Endothelial cell (in vitro differentiated cells): ENCODE measurements at places on chromosomes 6 and 20.

- peak; percentile 48 for DNase-seq
These were observed 220.1 kb upstream of the GGTLC1 start for GRCh38 chr20:24208652-24209051.

DNA sequence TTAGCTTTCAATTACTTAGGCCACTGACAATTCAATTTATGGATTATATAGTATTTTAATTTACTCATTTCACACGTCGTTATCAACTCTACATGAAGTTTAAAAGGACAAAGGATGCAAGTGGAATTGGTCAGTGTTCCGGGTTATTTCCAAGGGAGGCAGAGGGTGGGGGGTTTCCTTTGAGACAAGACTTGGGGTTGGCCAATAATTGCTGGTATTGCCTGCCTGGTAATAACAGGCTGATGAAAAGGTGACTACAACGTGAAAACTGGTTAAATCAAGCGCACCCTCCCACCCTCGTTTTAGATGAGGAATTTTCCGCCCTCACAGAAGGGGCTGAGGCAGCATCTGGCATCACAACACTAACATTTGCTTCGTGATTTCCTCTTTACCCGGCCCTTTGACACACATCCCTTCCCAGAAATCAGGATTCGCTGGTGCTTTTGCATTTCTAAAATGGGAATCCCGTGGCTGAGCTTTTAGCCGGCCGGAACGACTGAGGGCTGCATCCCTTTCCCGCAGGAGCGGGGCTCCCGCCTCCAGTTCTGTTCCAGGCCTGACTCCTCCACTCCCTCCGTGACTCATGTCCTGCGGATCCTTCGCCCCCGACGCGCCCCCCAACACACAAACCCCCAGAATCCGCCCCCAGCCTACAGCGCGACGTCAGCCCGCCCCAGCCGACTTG lies 999 bp upstream of the PIM1 start:
- DNase-seq, result no peak

GRCh38 chr20:46308258-46309157 lies at the start of gene CDH22:
Gene CDH22 (minus strand): TSS chr20:46308498. CDS start chr20:46251294, 57,204 bp downstream.
- DNase-seq, result peak; percentile 69

DNA sequence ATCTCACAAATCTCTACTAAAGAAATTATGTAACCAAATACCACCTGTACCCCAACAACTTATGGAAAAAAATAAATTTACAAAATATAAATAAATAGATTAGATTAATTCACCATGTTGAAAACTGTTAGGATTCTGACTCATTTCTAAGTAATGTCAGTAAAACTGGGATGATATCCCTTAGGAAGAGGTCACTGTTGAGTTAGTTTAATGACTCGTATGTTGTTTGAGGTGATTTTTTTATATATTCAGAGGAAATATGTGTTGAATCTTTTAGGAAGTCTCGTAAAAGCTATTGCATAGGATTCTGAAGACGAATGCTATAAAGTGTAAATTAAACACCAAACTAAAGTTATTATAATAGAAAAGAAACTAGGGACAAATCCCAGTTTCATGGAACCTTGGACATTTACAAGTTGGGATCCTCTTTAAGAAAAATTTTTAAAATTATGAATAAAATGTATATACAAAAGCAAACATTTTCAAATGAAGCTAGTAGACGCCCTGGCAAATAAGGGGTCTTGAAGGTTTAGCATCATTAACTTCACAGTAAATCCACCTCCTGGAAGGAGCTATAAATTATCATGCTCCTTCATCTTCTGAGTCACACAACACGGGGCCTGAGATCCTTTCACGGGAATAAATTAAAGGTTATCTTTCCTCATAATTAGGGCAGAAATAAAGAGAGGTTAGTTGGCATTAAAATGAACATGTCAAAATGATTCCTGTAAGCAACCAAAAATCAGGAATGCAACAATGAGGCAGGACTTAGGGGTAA lies 37.0 kb upstream of the POU3F2 start:
- no peak for DNase-seq

DNA sequence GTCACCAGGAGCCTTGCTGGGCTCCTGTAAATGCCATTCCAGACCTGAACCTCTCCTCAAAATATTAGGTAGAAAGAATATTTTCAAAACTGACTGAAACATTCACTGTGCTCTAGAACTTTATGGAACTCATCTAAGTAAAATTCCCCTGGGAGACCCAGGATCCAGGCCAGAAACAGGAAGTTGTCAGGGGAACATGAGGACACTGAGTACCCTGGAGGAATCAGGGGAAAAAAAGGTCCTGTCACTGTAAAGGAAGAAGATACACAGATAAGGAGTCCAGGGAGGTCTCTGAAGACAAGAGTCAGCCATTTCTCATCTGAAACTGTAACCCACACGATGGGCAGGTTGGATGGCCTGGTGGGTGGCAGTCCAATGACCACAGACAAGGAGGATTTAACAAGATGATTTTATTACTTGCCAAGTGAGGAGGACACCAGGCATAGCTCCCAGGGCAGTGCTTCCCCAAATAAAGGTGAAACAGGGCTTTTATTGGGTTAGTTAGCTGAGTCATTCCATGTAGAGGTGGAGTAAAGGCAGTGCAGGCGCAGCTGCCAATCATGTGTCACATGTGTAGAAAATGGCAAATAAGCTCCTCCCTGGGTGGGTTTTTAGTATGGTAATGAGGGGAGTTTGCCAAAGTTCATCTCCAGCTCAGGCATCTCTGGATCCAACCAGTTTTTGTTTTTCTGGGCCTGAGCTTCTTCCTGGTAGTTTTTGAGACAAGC lies 138.5 kb downstream of the RCAN2 start:
- no peak for DNase-seq

DNA sequence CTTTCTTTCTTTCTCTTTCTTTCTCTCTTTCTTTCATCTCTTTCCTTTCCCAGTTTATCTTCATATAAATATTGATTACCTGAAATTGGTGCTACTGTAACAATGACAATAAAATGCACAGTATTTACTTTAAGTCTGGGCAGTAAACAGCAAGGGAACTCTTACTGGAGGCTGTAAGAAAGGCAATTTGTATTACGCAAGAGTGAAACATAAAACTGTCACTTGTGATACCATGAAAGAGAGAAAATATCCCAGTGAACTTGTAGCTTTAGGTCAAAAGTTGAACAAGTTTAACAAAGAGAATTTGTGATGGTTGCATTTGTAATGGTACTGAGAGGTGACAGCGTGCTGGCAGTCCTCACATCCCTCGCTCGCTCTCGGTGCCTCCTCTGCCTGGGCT lies 80.0 kb downstream of the EYS start:
- no peak for DNase-seq

- DNase-seq, result no peak
These were observed 32.4 kb upstream of the TGM6 start for GRCh38 chr20:2348336-2348735.

GRCh38 chr20:48378976-48379675 lies 448.7 kb downstream of the PREX1 start:
- no peak for DNase-seq
